Stomach (tissue), 19 donors: ENCODE measurements at places on chromosomes 12 and 14. TPM values are rescaled to one million over a fixed set of nuclear protein-coding genes. Genes with fewer than 3 reads are reported as not detected.

The MEG3 gene
- polyA plus RNA-seq: 131 TPM

DNA sequence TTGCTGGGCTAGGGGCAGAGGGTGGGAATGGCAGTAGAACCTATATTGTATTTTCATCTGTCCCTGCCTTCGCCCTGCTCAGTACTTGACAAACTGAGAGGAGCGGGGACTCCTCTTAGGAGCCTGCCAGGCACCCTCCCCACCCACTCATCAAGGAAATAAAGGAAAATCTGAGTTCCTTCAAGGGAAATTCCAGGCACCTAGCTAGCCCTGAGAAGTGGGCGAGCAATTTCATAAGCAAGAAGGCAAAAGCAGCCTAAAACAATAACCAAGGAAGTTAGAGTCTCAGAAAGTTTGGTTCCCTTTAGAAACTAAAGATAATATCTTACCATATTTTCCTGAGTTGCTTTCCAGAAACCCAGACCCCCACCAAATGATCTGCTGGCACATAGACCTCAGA is 10.6 kb upstream of the PLEKHD1 start:
- no peak overlapping the region for H3K27ac ChIP-seq
- H3K36me3 ChIP-seq: no peaks in the 10 kb centered on the region

The PTPRB gene
- 1.8 TPM for polyA plus RNA-seq

GRCh38 chr12:5230156-5230555 is 186.5 kb downstream of the KCNA5 start:
- DNase-seq: no peak
- no peaks in the 10 kb centered on the region for H3K36me3 ChIP-seq
- no peak overlapping the region for H3K27ac ChIP-seq
- no peaks in the 10 kb centered on the region for H3K4me1 ChIP-seq

DNA sequence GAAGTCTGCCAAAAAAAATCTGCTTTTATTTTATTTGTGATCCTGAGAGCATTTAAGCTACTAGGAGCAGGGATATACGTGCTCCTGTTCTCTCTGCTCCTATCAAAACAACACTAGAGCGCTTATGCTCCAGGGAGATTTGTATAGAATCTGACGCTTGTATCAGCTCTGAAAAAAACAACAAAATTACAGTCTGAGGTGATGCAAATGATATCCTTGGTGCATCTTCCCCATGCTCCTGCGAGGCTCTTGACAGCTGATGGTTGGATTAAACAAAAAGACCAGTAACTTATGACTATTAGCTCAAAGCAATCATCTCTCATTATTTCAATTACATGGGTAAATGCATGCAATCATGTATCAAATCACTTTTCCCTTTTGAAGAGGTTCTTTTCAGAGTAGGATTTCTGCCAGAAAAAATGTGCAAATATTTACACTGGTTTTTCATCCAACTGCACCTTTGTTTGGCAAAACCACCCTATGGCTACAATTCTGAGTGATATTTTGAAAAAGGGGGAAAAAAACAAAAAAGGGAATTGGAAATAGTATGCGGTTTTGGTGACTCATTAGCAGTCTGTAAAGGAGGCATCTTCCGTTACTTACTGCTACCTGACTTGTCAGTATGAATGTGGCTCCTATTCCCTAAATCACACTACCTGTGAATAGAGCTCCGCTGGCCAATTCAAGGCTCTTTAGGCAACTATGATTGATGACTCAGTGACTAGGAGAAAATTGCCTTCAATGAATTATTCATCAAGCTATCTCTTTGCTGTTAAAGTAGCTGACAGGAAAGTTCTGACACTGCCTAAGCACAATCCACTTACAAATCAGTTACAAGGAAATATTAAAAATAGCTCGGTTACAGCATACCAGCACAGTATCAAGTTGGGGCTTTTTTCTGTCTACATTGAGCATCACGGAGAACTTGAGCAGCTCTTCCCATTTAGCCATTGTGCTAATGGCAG is 450.0 kb downstream of the FOXG1 start:
- no peaks in the 10 kb centered on the region for H3K4me1 ChIP-seq
- H3K27ac ChIP-seq: no peak overlapping the region
- H3K36me3 ChIP-seq: no peaks in the 10 kb centered on the region
- H3K4me3 ChIP-seq: no peak overlapping the region
- DNase-seq: no peak

GRCh38 chr14:78725086-78725485 is 554.9 kb downstream of the NRXN3 start:
- H3K27me3 ChIP-seq: no peaks in the 10 kb centered on the region
- H3K4me1 ChIP-seq: no peaks in the 10 kb centered on the region
- H3K27ac ChIP-seq: no peak overlapping the region
- no peak for DNase-seq

The KLRK1 gene
- polyA plus RNA-seq: 0.50 TPM

The SLC5A8 gene
- polyA plus RNA-seq: not detected

The KRT4 gene
- not detected for polyA plus RNA-seq

The DAZAP2 gene
- polyA plus RNA-seq: 547 TPM

The RIPK3 gene
- 14.3 TPM for polyA plus RNA-seq

- H3K27ac ChIP-seq: no peak overlapping the region
- DNase-seq: no peak
- no peak overlapping the region for H3K4me3 ChIP-seq
- H3K27me3 ChIP-seq: no peaks in the 10 kb centered on the region
Observed at GRCh38 chr14:84527706-84528105, 1002.2 kb upstream of the FLRT2 start.

- no peak overlapping the region for H3K27ac ChIP-seq
- no peak overlapping the region for H3K4me3 ChIP-seq
- H3K4me1 ChIP-seq: no peaks in the 10 kb centered on the region
- DNase-seq: no peak
- H3K27me3 ChIP-seq: no peaks in the 10 kb centered on the region
Observed at GRCh38 chr14:42027271-42027670, 420.6 kb downstream of the LRFN5 start.

The RAB15 gene
- 11.9 TPM for polyA plus RNA-seq

The AQP5 gene
- 2.9 TPM for polyA plus RNA-seq

DNA sequence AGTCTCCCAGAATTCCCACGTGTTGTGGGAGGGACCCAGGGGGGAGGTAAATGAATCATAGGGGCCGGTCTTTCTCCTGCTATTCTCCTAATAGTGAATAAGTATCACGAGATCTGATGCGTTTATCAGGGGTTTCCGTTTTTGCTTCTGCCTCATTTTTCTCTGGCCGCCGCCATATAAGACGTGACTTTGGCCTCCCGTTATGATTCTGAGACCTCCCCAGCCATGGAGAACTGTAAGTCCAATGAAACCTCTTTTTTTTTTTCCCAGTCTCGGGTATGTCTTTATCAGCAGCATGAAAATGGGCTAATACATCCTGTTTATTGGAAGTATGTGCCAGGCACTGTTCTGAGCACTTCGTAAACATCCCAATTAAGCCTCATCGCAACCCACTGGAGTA is 788 bp downstream of the KRT72 start:
- no peak for DNase-seq
- H3K27ac ChIP-seq: no peak overlapping the region
- peaks cover 5% of the 10 kb centered on the region for H3K4me1 ChIP-seq
- no peak overlapping the region for H3K4me3 ChIP-seq
- H3K36me3 ChIP-seq: no peaks in the 10 kb centered on the region

GRCh38 chr14:29360656-29361055 is 567.0 kb downstream of the PRKD1 start:
- no peaks in the 10 kb centered on the region for H3K27me3 ChIP-seq
- no peaks in the 10 kb centered on the region for H3K4me1 ChIP-seq
- no peak for DNase-seq
- no peak overlapping the region for H3K4me3 ChIP-seq
- H3K36me3 ChIP-seq: no peaks in the 10 kb centered on the region

- peak; percentile 51 for DNase-seq
- peaks cover 12% of the 10 kb centered on the region for H3K36me3 ChIP-seq
- peaks cover 76% of the 10 kb centered on the region for H3K4me1 ChIP-seq
- H3K27ac ChIP-seq: peak overlapping the region; percentile 94
Observed at GRCh38 chr12:42326541-42327226, 717 bp downstream of the PPHLN1 start.

DNA sequence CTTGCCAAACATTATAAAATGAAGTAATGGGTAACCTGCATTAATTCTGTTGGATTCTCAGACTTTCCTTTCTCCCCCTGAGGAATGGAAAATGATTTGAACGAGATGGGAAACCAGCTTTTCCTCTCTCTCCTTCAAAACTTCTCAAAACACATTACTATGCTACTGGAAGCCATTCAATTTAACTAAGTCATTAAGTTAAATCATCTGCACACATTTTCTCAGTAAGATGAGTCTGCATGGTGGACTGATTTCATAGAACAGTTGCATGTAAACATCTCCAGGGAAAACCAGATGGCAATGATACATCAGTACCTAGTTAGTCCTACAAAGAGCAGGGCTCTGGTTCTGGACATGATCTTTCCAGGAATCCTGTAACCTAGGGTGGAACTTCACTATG is 59.9 kb downstream of the BMP4 start:
- no peak for DNase-seq
- no peak overlapping the region for H3K27ac ChIP-seq
- no peaks in the 10 kb centered on the region for H3K36me3 ChIP-seq
- H3K4me1 ChIP-seq: no peaks in the 10 kb centered on the region

DNA sequence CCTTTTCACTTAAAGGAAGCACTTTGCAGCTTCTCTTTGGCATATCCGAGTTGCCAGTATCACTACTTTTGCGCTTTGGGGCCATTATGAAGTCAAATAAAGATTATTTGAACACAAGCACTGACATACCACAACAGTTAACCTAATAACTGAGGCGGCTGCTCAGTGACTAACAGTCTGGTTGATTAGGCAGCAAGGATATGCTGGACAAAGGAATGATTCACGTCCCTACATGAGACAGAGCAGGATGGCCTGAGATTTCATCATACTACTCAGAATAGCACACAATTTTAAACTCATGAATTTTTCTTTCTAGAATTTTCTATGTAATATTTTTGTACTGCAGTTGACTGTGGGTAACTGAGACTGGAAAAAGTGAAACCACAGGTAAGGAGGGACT is 56.9 kb upstream of the E2F7 start:
- H3K27me3 ChIP-seq: no peaks in the 10 kb centered on the region
- H3K4me3 ChIP-seq: no peak overlapping the region
- H3K36me3 ChIP-seq: no peaks in the 10 kb centered on the region
- H3K4me1 ChIP-seq: no peaks in the 10 kb centered on the region

DNA sequence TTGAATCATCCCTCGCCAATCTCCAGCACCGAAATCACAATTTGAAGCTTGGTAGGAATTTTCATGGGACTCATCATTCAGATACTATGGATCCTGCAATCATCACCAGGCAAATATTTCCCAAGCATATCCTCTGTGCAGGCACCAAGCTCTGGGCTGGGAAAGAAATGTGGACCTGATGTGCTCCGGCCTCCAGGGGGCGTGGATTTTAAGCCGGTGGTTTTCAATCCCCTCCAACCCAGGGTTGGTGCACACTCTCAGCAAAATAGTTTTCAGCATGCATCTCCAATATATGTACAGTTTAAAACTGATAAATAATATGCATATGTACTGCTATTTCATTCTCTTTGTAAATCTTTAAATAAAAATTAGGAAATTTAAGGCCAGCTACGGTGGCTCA is 98.9 kb downstream of the RBM19 start:
- H3K4me1 ChIP-seq: no peaks in the 10 kb centered on the region
- peaks cover 23% of the 10 kb centered on the region for H3K36me3 ChIP-seq
- no peaks in the 10 kb centered on the region for H3K27me3 ChIP-seq

- no peak overlapping the region for H3K27ac ChIP-seq
- H3K36me3 ChIP-seq: no peaks in the 10 kb centered on the region
- no peak overlapping the region for H3K4me3 ChIP-seq
- no peaks in the 10 kb centered on the region for H3K27me3 ChIP-seq
- H3K4me1 ChIP-seq: peaks cover 12% of the 10 kb centered on the region
Observed at GRCh38 chr14:92427096-92427495, 86.5 kb upstream of the RIN3 start.

DNA sequence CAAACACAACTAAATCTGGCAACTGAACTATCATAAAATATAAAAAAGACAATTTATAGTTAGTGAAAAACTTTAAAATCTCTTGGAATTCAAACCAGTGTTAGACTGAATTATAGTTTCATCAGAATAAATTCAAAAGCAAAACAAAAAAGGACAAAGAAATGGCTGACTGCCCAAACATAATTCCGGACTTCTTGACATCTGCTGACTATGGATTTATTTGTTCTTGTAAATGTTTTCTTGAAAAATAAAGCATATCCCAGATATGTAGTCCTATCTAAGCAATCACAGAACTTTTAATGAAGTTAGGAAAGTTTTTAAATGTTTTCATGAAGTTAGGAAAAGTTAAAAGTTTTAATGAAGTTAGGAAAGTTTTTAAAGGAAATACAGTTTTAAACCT is 45.8 kb upstream of the CNTN1 start:
- H3K4me1 ChIP-seq: peaks cover 6% of the 10 kb centered on the region
- no peak overlapping the region for H3K4me3 ChIP-seq
- no peaks in the 10 kb centered on the region for H3K27me3 ChIP-seq
- H3K27ac ChIP-seq: no peak overlapping the region
- no peaks in the 10 kb centered on the region for H3K36me3 ChIP-seq
- DNase-seq: no peak

GRCh38 chr14:61063461-61063860 is 82.4 kb downstream of the SLC38A6 start:
- H3K36me3 ChIP-seq: no peaks in the 10 kb centered on the region
- no peak overlapping the region for H3K4me3 ChIP-seq
- no peak for DNase-seq
- H3K4me1 ChIP-seq: no peaks in the 10 kb centered on the region
- no peak overlapping the region for H3K27ac ChIP-seq

The B4GALNT3 gene
- 20.8 TPM for polyA plus RNA-seq

DNA sequence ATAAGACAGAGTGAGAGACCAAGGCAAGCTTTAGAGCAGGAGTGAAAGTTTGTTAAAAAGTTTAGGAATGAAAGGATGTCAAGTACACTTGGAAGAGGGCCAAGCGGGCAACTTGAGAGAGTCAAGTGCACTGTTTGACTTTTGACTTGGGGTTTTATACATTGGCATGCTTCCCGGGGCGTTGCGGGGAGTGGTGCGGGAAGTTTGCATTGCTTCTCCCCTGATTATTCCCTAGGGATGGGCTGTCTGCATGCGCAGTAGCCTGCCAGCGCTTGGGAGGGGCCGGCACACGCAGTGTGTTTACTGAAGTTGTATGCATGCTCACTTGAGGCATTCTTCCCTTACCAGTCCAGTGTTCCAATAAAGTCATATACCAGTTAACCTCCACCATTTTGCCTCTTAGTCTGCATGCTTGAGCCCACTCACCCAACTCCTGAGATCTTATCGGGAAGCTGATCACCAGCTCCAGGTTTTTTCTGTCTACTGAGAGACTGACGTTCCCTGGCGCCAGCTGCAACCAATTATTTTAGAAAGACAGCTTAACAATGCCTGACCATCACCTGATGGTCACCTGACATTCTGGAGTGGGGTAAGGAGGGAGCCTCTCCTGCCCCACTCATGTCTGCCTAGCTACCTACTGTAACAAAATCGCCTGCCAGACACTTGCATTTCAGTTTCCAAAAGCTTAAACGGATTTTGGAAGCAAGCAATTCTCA is 53.2 kb downstream of the DACT1 start:
- no peak overlapping the region for H3K4me3 ChIP-seq
- no peaks in the 10 kb centered on the region for H3K27me3 ChIP-seq
- H3K36me3 ChIP-seq: no peaks in the 10 kb centered on the region
- DNase-seq: peak; percentile 70

- H3K27me3 ChIP-seq: no peaks in the 10 kb centered on the region
- no peak overlapping the region for H3K4me3 ChIP-seq
- no peak overlapping the region for H3K27ac ChIP-seq
- no peaks in the 10 kb centered on the region for H3K4me1 ChIP-seq
- DNase-seq: no peak
- no peaks in the 10 kb centered on the region for H3K36me3 ChIP-seq
Observed at GRCh38 chr12:5276327-5276880, 155.5 kb upstream of the NTF3 start.

GRCh38 chr14:97080991-97081390 is 283.8 kb downstream of the VRK1 start:
- no peak overlapping the region for H3K4me3 ChIP-seq
- no peaks in the 10 kb centered on the region for H3K27me3 ChIP-seq
- no peaks in the 10 kb centered on the region for H3K36me3 ChIP-seq
- DNase-seq: no peak
- no peak overlapping the region for H3K27ac ChIP-seq

The GPR137C gene
- polyA plus RNA-seq: 0.50 TPM

The RHOJ gene
- 7.0 TPM for polyA plus RNA-seq
